Left colon (tissue), 2 donors: ENCODE measurements at places on chromosomes 12 and 14. TPM values are rescaled to one million over a fixed set of nuclear protein-coding genes. Genes with fewer than 3 reads are reported as not detected.

GRCh38 chr14:72786378-72787350 lies 107.2 kb downstream of the DPF3 start:
- no peak for DNase-seq

DNA sequence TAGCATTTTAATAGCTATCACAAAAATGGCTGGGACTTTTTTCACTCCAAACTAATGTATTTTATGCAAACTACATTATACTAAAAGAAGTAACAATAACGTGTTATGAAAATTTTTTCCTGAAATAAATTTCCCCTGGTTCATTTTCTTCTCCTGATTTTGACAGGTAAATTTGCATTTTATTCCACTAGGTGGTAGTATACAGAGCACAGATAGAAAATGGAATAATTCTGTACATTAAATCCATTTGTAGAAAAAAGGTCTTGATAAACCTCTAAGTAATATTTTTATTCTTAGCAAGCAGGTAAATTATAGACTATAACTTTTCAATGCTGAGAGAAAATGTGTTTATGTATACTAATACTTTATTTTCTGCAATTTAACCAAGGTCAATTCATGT lies 96.5 kb downstream of the BCAT1 start:
- DNase-seq = no peak

DNA sequence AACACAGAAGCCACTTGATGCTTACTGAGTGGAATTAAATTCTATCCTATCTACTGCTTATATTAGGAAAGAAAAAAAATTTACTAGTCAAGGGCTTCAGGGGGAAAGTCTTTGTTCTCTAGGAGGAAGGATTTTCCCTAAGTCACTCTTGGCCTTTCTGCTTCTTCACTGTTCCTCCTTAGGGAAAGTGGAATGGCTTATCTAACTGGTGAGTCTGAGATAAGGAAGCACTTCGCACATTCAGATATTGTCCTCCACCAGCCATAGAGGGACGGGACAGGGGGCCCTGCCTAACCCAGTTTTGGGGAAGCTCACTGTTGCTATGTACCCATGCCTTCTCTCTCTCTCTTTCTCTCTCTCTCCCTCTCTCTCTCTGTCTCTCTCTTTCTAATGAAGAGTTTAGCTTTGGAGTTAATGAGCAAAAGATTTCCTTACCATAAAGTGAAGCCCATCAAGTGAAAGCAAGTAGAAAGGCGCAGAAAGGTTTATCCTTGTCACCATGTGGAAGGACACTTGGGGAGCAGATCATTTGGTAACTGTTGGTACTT lies 450.6 kb downstream of the ZFP36L1 start:
- no peak for DNase-seq

The SSPN gene
- 12.8 TPM for total RNA-seq

DNA sequence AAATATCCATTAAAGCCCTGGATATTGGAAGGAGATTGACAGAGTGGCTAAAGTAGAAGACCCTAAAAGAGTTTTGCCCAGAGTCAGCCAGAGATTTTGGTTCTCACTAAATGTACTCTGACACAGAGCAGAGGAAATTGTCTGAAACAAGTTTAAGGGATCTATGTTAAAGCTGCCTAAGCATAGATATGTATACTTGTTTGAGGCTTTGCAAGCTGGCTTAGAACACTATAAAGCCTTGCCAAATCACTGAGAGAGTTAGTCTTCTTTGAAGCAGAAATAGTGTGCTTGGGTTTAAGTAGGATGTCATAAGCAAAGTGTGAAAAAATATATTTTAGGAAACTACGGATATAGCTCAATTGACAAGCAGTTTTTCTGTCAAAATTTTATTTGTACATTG lies 653.5 kb downstream of the FSCB start:
- DNase-seq = no peak

- no peak for DNase-seq
These were observed 374.6 kb downstream of the MDGA2 start for GRCh38 chr14:47300796-47301195.
